T follicular helper cell (primary cell): ENCODE measurements at places on chromosomes 6 and 20.
A peak's percentile ranks its signal among the peaks of the same experiment; 100 is the strongest.

DNA sequence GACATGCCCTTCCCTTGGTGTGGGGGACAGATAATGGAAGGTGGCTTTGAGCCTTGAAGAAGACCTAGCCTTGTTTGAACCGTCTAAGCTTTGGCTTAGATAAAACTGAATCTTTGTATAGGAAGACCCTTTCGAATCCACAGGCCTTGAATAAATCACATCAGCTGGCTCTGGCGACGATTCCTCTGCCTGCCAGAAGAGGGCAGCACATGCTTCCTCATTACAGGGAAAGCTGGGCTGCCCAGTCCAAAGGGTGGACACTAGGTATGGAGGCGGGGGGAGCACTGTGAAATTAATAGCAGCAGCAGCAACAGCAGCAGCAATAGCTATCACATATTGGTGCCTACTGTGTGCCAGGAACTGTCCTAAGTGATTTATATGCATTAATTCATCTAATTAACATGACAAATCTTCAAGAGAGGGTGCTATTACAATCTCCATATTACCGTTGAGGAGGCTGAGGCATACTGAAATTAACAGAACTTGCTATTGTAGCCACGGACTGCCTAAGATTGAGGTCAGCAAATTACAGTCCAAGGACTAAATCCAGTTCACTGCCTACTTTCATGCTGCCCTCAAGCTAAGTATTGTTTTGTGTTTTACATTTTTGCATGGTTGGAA lies 85.1 kb downstream of the CLIC5 start:
- peak; percentile 25 for DNase-seq

DNA sequence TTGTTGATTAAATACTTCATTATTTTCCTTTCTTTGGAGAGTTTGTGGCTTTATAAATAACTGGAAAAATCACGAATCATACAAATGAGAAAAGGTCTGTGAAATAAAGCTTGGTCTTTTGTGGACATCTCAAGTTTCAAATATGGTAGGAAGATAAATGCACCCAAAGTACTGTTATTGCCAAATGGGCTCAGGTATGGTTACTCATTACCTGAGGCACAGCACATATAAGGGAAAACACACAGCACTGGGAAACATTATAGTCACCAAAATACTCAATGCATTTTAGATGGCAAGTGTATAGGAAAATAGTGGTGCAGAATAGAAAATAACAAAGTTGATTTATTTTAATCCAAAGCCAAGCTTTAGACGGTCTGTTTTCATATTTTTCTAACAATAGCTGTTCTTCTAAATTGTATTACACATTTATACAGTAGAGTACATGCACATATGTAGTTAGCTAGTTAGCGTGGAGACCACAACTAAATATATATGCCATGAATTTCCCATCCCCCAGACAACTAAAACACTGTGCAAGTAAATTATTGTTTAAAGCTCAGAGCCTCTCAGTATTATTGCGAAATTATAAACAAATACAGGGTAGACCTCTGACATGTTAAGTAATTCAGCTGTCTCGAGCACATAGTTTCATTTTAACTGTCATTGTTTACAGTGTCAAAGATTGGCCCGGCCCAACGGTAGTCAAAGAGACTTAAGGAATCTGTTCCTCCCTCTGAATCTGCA lies 336.0 kb downstream of the SYNE1 start:
- no peak for DNase-seq

- no peak for DNase-seq
These were observed 1.9 kb upstream of the CDYL start for GRCh38 chr6:4774296-4774695.

- no peak for DNase-seq
These were observed 41.1 kb upstream of the SLCO4A1 start for GRCh38 chr20:62601172-62601571.

GRCh38 chr6:23137611-23138010 lies 568.2 kb downstream of the HDGFL1 start:
- no peak for DNase-seq

DNA sequence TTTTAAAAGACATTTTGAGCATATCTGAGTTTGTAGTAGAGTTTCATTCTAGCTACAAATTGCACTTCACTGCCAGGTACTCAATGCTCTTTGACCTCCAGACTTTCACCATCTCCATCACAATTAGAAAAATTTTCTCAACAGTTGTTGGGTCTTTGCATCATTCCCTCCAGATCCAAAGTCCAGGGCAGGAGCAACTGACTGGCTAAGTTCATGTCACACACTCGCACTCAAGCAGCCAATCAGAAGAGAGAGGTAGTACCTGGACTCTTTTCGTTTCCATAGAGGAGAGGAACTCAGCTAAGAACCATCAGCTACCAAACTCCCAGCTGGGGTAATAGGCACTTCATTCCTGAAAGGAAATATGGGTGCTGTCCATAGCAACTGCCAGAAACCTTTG lies 9.0 kb downstream of the SPINT3 start:
- DNase-seq = no peak

DNA sequence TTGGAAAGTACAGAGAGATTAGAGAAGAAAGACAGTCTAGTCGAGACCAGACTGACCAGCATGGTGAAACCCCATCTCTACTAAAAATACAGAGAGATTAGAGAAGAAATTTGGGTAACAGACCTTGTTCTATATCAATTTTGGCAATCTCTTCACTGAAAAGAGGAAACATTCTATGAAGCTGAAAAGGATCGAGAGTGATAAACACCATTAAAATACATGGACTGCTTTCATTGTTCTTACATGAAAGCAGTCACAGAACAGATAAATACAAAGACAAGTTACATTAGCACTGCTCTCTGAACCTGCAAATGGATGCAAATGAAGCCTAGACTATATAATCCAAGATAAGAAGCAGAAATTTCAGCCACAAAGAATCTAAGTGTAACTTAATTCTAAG lies 8.4 kb upstream of the OPRM1 start:
- DNase-seq = no peak

- no peak for DNase-seq
These were observed 90.9 kb downstream of the PRND start for GRCh38 chr20:4812641-4813075.

DNA sequence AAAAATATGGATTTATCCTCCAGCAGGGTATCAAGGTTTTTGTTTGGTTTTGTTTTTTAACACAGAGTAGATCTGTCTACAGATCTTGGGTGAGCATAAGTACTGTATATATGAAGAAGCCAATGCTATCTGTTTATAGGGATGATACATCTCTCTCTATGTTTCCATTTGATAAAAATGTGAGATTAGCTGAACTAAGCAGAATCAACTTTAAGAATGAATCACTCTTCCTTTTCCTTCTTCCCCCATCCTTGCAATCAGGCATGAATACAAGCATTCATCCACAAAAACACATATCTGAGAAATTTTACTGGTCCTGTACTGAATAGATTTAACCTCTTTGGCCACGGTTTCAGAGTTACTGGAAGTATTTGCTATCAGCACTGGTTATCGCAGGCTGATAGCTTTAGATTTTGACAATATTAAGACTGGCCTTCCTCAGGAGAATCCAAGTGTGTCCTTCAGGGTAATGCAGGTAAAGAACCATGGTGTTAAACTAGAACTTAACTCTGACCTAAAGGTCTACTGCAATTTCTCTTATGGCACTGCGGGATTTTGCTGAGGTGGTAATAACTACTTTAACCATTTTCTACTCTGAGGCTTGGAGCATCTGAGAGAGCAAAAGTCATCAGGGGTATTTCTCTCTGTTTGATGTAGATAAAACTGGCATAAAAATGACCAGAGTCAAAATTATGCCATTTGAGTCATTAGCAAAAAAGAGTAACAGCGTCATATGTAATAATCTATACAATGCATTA lies 1.5 kb downstream of the SNAP25 start:
- no peak for DNase-seq

- no peak for DNase-seq
These were observed 1.7 kb upstream of the C20orf203 start for GRCh38 chr20:32675223-32675975.

DNA sequence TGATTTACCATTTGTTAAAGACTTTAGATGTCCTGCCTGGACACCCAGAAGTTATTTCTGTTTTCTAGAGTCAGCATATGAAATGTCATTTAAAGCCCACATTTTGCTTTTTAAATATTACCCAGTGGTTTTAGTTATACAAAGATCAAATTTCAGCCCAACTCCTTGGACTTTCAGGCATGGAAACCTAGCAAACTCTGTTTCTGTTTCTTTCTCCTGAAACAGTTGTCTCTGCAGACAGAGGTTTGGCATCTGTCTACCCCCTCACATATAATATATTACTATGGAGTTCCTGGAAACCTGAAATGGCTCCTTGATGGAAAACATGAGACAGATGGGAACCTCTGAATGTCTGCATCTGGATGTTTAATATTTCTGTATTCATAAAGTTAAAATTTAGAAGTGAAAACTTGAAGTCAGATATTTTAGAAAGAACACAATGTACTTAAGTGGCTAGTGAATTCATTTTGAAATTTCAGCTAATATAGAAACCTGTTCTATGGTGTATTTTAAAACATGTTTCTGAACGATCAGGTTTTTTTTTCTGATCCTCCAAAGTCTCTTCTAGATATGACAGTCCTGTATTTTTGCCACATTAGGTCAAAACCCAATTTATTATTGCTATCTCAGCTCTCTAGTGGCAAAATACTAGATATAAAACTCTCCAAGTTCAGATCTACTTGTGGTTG lies 743.3 kb downstream of the CD109 start:
- DNase-seq = no peak

DNA sequence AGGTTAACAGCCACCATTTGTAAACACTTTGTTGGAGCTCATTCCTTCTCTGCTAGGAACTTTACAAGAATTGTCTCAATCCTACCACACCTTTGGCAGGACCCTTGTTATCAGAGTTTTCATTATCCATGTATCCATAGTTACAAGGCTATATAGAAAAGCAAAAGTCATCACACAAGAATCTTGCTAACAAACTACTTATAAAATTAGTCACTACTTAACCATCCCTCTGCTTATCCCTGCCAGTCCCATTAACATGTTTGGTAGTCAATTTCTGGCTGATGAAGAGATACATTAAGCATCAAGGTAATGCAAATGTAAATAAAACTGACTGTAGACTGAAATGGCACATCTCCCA lies 10.4 kb downstream of the ZSWIM3 start:
- DNase-seq = no peak

DNA sequence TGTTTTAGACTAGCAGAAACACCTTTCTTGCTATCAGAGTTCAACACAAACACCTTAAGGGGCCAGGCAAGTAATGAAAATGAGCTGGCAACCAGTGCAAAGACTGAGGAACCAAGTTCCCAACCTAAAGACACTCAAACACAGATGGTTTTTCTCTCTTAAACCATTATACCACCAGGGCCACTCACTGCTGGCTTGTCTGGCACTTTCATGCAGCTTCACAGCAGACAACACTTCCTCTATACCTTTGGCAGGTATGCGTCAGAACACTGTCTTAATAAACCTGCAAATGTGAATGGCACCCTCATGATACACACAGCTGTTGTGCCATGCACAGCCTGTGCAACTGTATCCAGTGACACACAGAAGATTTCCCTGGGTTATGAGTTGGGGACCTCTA lies 41.6 kb downstream of the NFATC2 start:
- DNase-seq = peak; percentile 34

- DNase-seq = no peak
These were observed 61.2 kb downstream of the TNFAIP3 start for GRCh38 chr6:137928286-137928685.

DNA sequence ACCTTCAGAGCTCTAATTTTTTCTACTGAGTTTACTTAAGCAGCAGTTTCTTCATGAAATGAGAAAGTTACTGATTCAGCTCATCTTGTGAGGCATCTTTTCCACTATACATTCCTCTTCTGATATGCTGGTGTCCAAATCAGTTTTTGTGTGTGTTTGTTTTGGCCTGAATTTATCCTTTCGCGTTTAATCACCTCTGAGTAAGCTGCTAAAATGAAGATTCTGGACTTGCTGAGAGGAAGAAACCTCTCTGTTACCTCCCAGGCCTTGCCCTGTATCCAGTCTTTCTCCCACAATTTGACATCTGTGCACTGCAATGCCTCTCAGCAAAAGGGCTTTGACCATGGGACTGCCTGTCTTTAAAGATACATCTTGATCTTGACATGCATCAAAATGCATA lies 536.2 kb upstream of the NRSN1 start:
- no peak for DNase-seq

- DNase-seq = no peak
These were observed 168.2 kb downstream of the SMOC2 start for GRCh38 chr6:168609026-168609685.

DNA sequence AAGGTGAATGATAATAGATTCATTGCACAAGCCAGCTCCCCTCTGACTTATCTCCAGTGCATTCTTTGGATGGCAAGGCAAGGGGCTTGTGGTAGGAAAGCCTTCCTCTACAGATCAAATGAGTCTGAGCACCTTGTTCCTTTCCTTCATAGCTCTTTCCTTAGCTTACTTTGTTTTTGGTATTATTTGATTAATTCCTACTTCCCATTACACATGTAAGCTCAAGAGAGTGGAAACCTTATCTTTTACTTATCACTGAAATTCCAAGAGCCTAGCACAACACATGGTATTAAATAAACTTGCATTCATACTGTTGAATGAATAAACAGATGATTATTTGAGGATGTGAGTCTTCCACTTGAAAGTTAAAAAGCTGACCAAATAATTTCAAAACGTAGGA lies 41.7 kb downstream of the FRK start:
- no peak for DNase-seq

GRCh38 chr6:137762168-137763090 lies 104.6 kb upstream of the TNFAIP3 start:
- no peak for DNase-seq

DNA sequence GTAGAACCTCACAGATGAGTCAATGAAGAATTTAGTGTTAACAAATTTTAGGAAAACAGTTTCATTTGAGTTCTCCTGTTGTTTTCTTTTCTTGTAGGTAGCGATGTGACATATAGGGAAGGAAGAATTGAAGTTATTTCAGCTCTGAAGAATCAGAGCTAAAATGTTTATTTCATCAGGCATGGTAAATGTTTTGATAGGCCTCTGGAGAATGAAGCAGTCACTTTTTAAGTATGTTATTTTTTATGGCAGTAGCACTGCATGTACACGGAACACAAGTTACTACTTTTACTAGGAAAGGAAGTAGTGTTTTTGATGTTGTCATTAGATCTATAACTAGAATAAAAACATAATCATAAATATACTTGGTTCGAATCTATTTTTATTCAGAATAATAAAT lies 1357.3 kb upstream of the CITED2 start:
- no peak for DNase-seq

- no peak for DNase-seq
These were observed 42.5 kb upstream of the ARMC2 start for GRCh38 chr6:108805611-108806167.

DNA sequence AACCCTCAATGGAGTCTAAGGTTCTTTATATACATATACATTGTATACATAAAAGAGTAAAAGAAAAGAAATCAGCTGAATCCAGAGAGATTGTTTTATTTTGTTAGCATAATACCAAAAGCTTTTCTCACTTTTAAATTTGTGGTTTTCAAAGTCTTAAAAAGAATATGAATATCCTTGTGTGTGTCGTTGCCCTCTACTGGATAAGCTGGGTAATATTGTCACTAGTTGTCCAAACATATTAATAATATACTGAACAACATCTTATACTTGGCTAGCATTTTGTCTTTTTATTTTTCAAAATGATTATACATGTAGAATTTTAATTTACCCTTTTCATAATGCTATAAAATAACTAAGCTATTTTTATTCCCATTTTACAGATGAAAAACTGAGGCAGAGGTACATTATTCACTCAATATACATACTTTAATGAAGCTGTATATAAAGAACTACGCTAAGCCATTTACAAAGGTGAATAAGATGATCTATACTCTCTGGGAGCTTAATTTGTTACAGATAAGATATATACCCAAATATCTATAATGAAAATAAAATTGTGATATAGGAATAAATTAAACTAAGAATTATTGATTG lies 531.7 kb downstream of the TFAP2B start:
- DNase-seq = no peak
